Renal cortical epithelial cell (primary cell): ENCODE measurements at places on chromosomes 7 and 10. TPM values are rescaled to one million over a fixed set of nuclear protein-coding genes. Genes with fewer than 3 reads are reported as not detected.

Gene VSTM2A
- total RNA-seq, result not detected in 2 replicates

Gene PRLHR
- not detected in 2 replicates for total RNA-seq

- DNase-seq, result no peak
Observed at GRCh38 chr10:119801998-119802538, 70.6 kb downstream of the MCMBP start.

DNA sequence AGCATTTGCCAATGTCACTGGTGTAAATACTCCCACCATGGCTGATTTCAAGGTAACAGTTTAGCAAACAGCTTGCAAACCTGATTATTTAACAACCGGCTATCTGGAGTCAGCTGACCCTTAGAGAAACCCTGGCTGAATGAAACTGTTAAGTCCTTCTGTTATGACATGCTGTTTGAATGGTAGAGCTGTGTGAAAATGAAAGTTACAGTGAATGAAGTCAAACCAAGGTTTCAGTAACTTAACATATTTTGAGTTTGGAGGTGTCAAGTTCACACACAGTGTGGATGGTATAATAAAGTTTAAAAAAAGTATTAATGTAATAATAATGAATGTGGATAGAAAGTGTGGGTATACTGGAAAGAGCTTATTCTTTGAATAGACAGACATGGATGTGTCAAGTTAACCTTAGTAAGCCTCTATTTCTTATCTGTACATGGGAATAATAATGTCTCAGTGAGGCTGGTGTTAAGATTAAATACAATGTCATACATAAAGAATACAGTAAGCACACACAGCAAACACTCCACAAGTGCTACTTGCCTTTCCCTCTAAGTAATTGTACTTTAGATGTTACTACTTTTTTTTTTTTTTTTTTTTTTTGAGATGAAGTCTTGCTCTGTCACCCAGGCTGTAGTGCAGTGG, 150.4 kb downstream of the TAX1BP1 start:
- no peak for DNase-seq

GRCh38 chr10:7312488-7312857, 98.4 kb downstream of the SFMBT2 start:
- DNase-seq, result peak; percentile 56

Gene ENO4
- total RNA-seq, result 0.35 and 0.50 TPM in 2 replicates

Gene NUTM2A
- total RNA-seq, result 0.35 and 1.5 TPM in 2 replicates

Gene CD36
- total RNA-seq, result 0.52 and 0.70 TPM in 2 replicates

Gene PDE1C
- 2.3 and 6.1 TPM in 2 replicates for total RNA-seq

GRCh38 chr7:135650831-135651573, 11.3 kb upstream of the STMP1 start:
- DNase-seq, result no peak

DNA sequence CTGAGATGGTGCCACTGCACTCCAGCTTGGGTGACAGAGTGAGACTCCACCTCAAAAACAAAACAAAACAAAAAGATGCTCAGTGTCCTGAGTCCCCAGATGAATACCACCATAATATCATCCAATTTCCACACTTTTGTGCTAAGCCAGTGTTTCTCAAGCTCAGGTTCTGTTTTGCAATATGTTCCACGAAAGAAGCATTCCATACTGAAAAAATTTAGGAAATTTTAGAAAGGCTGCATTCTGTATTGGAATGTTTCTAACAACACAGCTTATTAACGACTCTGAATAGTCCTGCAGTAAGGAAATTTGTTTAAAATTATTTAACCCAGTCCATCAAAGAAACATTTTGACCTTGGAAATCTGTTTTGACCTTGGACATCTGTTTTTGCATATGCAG, 142.4 kb downstream of the EPC1 start:
- no peak for DNase-seq

DNA sequence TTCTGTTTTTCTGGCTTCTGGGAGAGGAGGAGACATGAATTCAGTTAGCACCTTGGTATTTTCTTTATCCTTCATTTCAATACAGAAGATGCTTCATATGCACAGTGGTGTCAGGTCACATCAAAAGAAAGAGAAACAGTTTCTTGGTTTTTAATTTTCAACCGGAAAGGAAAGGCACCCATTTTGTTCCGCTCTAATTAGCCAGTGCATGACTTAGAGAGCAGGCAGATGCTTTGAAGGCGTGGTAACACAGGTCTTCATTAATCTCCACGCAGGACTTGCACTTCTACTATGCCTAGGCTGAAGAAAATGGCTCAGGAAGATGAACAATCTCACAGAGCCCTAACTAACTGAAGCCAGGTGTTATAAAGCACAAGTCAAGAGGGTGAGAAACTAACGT, 70.4 kb upstream of the ATRNL1 start:
- no peak for DNase-seq

DNA sequence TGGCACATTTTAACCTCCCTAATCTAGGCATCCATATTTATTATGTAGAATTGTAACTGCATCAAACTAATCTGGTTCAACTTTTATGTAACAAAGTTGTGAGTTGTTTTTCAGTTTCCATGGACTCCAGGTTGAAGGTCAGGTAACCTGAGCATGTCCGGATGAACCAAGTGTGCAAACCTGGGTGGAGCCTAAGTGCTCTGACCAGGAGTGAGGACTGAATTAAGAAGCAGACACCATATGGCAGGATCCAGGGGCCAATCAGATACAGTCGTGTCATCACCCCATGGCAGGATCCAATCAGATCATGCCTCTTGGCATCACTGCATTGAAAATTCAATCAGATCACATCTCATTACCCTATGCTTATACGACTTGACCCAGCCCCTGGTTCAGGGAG, 41.2 kb upstream of the PHYHIPL start:
- no peak for DNase-seq

GRCh38 chr7:106982415-106982814, 62.1 kb upstream of the PRKAR2B start:
- DNase-seq, result no peak

DNA sequence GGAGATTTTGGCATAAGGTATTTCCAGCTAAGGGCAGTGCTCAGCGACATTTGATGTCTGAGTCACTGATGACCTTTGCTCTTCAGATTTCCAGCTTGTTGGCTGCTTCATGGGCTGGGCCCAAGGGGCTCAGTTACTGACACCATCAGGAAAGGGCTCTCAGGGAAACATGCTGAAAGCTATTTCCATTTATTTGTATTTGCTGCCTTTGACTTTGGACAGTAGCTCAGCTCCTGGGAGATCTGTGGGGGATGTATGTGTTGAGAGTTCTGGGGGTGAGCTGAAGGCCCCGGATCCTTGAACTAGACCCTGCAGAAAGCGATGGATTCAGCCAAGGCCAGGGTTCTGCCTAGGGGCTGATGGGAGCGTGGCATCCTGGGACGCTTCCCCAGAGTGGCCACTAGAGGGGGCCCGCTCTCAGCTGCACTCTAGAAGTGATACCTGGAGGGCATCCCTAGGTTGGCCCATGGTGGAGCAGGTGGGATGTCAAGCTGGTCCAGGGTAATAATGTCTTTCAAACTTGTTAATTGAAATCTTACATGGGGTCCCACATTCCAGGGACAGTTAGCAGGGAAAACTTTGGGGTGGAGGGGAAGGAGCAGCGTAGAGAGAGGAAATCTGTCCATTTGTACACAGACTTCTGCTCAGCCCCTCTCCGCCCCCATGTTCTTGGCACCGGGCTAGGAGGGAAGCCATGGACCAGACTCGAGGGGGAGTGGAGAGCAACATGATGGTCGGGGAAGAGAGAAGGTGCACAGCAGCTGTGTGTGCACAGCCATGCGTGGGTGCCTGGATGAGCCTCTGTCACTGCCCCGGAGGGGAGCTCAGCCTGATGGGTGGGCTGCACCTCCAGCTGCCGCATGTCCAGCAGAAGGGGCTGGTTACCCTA, 3.0 kb upstream of the BTBD16 start:
- DNase-seq, result no peak
